Camera-type eye (tissue), 1 donor: ENCODE measurements at places on chromosomes 12 and 14. TPM values are rescaled to one million over a fixed set of nuclear protein-coding genes. Genes with fewer than 3 reads are reported as not detected.

The KRT4 gene
- total RNA-seq, result 73.4 TPM

The KLHDC1 gene
- 14.6 TPM for total RNA-seq

The SOCS4 gene
- 24.4 TPM for total RNA-seq

The PIANP gene
- total RNA-seq, result 2.2 TPM

The TMEM119 gene
- 51.7 TPM for total RNA-seq

The IL22 gene
- total RNA-seq, result not detected

The SPTB gene
- total RNA-seq, result 25.2 TPM

The HECTD1 gene
- total RNA-seq, result 369 TPM
